ENCODE measurements at places on chromosomes 13 and 19. TPM values are rescaled to one million over a fixed set of nuclear protein-coding genes. Genes with fewer than 3 reads are reported as not detected.

DNA sequence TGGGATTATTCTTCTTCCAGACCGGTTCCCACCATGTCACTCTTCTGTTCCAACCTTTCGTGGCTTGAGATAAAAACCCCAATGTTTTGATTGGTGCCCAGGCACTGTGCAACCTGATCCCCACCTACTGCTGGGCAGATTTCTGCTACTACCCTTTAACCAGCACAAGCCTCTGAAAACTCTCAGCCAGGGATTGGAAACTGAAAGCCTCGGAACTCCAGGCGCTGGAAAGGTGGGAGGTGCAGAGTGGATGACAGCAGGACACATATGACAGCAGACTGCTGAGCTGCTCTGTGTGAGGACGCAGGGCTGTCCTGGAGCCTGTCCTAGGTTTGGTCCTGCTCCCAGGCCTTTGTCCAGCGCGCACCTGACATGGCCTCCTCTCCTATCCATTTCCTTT lies 68.5 kb upstream of the GTF3A start:
- H3K4me3 ChIP-seq = no peak overlapping the region
- no peaks in the 10 kb centered on the region for H3K36me3 ChIP-seq
- H3K27ac ChIP-seq = no peak overlapping the region
- no peak for DNase-seq

GRIK5 gene
- 0.25 TPM for total RNA-seq

COG6 gene
- total RNA-seq = 30.0 TPM

DNA sequence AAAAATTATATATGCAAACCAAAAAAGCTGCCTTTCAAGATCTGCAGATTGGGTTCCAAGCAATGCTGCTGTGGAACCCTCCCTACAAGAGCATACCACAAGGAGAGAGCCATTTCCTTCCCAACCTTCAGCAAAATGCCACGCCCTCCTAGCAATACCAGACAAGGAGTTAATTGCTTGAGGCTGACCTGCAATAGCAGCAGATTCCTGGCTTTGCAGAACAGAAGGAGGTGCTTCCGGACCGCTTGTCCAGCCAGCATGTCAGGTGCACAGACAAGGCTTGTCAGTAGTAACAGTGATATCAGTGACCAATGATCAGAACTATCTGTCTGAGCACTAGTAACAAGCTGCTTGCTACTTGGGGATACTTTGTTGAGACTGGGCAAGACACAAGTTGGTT lies 301.6 kb downstream of the FGF14 start:
- no peaks in the 10 kb centered on the region for H3K27me3 ChIP-seq
- no peak overlapping the region for H3K4me3 ChIP-seq
- no peak for DNase-seq
- H3K4me1 ChIP-seq = no peaks in the 10 kb centered on the region
- no peaks in the 10 kb centered on the region for H3K36me3 ChIP-seq
- no peak overlapping the region for H3K27ac ChIP-seq

DNA sequence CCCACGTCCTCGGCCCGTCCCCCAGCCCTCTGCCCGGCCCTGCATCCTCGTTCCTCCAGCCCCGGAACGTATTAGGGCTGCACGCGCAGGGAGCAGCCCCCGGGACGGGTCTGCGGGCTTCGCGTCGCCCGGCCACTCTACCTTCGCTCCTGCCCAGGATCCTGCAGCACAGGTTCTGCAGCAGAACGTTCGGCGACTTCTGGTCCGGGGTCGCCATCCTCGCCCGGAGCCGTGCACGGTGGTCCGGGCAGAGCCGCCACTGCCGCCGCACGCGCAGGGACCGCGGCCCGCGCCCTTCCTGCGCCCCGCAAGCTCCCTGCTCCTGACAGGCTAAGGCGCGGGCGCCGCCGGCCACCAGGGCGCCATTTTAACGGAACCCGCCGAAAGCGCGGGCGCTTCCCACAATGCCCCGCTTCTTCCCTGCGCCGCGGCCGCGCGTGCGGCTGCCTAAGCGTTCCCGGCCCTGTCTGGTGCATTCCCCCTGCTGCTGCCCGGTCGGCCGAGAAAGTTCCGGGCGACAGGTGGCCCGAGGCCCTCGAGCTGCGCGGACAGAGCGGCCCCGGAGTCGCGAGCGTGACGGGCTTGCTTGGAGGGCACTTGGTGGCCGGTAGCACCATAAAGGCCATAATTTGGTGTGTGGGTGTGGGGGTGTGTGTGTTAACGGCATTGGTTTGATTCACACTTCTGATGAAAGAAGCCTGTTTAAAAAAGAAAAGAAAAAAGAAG lies at the start of gene TUBGCP3:
TUBGCP3 (minus strand) TSS at position 390 of the 726 bp plus-strand sequence; CDS start at position 217, 173 bp downstream.
- H3K36me3 ChIP-seq = peaks cover 4% of the 10 kb centered on the region
- peaks cover 39% of the 10 kb centered on the region for H3K4me1 ChIP-seq
- no peaks in the 10 kb centered on the region for H3K27me3 ChIP-seq
- peak within 1 kb of the TSS; percentile 90 for H3K4me3 ChIP-seq

- DNase-seq = no peak
- no peaks in the 10 kb centered on the region for H3K36me3 ChIP-seq
- H3K27me3 ChIP-seq = no peaks in the 10 kb centered on the region
- no peak overlapping the region for H3K27ac ChIP-seq
Observed at GRCh38 chr19:33248954-33249613, 23.4 kb upstream of the SLC7A10 start.

Data from naive thymus-derived CD8-positive, alpha-beta T cell (primary cell).